ENCODE measurements at places on chromosomes 2 and 18. TPM values are rescaled to one million over a fixed set of nuclear protein-coding genes. Genes with fewer than 3 reads are reported as not detected.
A peak's percentile ranks its signal among the peaks of the same experiment; 100 is the strongest.

Gene KATNAL2
- 1.9 TPM for polyA plus RNA-seq

Gene ZNF532
- polyA plus RNA-seq, result 68.7 TPM

Gene RIT2
- not detected for polyA plus RNA-seq

Gene METAP1D
- polyA plus RNA-seq, result 8.3 TPM

Gene INHA
- polyA plus RNA-seq, result 0.12 TPM

GRCh38 chr18:34609986-34610648, 100.0 kb upstream of the DTNA start:
- DNase-seq, result no peak

GRCh38 chr18:46035696-46036680, 36.1 kb downstream of the PSTPIP2 start:
- DNase-seq, result no peak

GRCh38 chr2:29215073-29215472, 99.9 kb downstream of the CLIP4 start:
- DNase-seq, result no peak

- peak; percentile 8 for DNase-seq
Measured at GRCh38 chr18:3889803-3890202, 439.8 kb downstream of the TGIF1 start.

DNA sequence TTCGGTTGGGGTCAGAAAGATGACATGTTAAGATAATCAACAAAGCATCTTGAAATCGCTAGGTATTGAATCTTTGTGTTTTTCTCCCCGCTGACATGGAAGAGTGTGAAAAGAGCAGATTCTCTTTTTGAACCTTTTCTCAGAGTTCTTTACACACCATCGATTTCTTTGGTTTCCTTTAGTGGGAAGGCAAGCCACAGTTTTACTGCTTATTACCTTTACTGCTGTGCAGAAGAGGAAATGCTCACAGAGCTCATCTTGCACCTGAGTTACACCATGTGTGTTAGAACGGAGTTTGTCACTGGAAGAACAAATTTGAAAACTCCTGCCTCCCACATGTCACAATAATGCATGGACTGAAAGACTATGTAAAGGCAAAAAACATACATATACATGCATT, 45.3 kb upstream of the PDK1 start:
- no peak for DNase-seq

DNA sequence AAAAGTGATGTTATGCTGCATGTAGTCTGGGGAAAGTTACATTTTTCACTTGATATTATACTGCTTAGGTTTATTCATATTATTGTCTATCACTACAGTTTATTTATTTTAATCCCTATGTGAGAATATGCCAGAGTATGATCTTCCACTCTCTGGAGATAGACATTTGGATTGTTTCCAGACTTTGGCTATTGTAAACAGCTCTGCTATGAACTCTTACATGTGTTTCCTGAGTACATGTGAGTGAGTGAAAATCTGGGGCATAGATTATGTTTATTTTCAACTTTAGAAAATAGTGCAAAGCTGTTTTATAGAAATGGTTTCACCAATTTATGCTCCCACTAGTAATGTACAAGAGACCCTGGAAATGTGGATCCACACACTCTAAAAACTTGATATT, 49.0 kb upstream of the EPAS1 start:
- no peak for DNase-seq

- no peak for DNase-seq
Measured at GRCh38 chr2:234102112-234102511, 51.6 kb downstream of the SPP2 start.

- DNase-seq, result no peak
Measured at GRCh38 chr18:48036641-48037421, 106.4 kb upstream of the SMAD2 start.

GRCh38 chr2:65366595-65367125, 65.7 kb downstream of the SPRED2 start:
- peak; percentile 80 for DNase-seq
